Lung microvascular endothelial cell (primary cell): ENCODE measurements at places on chromosomes 2 and 18. TPM values are rescaled to one million over a fixed set of nuclear protein-coding genes. Genes with fewer than 3 reads are reported as not detected.

DNA sequence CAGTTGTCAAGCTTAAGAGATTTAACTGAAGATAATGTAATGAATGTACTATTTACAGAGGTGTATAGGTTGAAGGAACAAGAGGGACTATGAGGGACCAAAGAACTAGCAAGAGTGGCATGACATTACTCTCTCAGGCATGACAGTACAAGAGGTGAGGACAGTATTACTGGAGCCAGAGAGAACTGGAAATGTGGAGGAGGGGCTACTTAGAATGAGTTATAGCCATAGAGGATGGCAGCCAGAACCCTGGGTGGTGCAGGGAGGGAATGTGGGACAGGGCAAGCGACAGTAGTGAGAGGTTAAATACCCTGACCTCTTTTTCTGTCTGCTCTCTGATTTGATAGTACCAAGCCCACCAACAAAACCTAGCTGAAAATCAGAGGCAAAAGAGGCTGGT, 122.6 kb upstream of the UGP2 start:
- no peak for DNase-seq

DNA sequence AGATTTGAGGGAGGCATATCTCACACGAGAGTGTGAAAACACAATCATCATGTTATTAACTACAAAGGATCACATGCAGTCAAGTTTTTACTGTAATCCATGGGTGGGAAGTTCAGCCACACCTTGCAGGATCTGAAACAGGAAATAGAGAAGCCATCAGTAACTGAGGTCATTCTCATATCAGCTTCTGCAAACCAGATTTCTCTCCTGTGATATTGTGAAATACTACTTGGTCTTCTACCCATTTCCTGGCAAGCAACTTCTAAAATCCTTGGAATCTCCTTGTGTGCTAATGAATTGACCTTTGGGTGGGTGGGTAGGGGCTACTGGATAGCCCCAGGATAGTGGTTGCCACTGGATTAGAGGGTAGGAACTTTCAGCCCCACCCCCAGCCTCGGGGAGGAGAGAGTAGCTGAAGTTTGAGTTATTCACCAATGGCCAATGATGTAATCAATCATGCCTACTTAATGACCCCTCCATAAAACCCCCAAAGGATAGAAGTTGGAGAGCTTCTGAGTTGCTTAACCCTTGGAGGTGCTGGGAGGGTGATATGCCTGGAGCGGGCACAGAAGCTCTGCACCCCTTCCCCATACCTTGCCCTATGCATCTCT, 25.6 kb upstream of the TGIF1 start:
- no peak for DNase-seq

The UGT1A9 gene
- total RNA-seq = not detected in 2 replicates

GRCh38 chr18:13483316-13484270, 242.8 kb downstream of the FAM210A start:
- DNase-seq = no peak

The CAPN13 gene
- total RNA-seq = not detected in 2 replicates

The POU3F3 gene
- not detected in 2 replicates for total RNA-seq

The INO80C gene
- total RNA-seq = 6.5 and 12.9 TPM in 2 replicates

The LHCGR gene
- total RNA-seq = not detected in 2 replicates

GRCh38 chr2:53208815-53209214, 558.8 kb upstream of the CHAC2 start:
- no peak for DNase-seq

- DNase-seq = no peak
These were observed 1069.9 kb upstream of the CHAC2 start for GRCh38 chr2:52697690-52698089.
